Skin of body (tissue), 3 donors: ENCODE measurements at places on chromosomes 7 and 10.

- no peak for DNase-seq
These were observed 12.4 kb downstream of the HIBADH start for GRCh38 chr7:27650283-27650682.

- no peak for DNase-seq
These were observed 24.5 kb upstream of the OR13A1 start for GRCh38 chr10:45339894-45340293.

DNA sequence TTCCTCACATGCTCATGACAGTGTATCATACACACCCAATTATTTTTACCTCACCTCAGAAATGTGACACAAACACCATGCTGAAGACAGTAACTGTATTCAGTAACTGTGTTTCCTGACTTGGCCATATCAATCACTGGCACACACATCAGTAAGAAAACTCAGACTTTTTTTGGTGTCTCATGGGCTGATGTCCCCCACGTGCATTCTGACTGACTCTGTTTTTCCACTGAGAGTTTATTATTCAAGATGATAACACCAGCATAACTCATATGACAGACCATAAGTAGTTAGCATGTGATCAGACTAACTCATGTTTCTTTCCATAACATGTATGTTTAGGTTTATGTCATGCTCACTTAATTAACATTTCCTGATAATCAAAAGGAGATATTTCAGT is 124.8 kb downstream of the CD36 start:
- no peak for DNase-seq

DNA sequence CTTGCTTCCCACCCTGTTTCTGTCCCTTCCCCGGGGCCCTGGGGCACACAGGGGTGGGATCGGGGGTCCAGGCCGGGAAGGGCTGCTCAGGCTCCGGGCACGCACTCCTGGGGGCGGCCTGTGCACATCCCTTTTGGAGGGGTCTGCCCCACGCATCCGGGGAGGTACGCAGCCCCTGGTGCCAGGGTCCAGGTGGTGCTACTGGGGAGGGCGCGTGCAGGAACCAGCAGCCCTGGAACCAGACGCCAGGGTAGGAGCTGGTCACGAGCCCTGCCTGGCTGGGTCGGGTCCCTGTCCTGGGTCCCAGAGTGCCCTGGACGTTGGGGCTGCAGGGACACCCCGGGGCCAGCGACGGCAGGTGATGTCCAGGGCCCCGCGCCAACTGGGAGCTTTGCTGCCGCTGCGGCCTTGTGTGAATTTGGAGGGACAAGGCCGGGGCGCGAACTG is 53.4 kb downstream of the GLRX3 start:
- no peak for DNase-seq

DNA sequence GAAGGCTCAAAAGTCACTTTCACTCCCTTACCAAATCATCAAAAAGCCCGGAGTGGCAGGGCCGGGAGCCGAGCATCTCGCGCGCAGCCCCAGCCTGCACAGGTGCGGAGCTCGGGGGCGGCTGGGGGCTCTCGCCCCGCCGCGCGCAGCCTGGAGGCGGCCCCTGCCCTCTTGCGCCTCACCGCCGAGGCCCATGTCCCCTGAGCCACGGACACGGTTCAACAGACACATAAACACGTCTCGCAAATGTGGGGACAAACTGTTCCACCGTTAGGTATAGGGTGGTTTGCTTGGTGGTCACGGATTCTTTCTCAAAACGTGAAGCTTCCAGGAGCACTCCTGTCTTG is 700 bp downstream of the GSAP start:
- DNase-seq, result no peak

GRCh38 chr10:86635402-86635801 is 18.9 kb upstream of the OPN4 start:
- DNase-seq, result no peak

DNA sequence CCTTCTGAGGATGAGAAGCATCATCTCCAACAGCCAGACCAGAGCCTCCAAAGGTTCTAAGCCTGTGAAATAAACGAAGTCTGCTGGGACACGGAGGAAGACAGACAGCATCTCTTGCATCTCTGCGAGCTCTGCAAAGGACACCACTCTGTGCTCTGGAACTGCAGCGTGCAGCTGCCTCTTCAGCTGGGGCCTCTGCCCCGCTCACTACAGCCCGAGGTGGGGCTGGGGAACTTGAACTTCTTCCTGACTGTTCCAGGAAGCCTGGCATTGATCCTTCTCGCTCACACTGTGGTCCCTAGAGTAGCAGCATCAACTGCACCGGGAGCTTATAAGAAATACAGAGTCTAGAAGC is 163.3 kb downstream of the USP6NL start:
- no peak for DNase-seq

GRCh38 chr10:103282961-103283360 is 6.0 kb downstream of the INA start:
- no peak for DNase-seq

DNA sequence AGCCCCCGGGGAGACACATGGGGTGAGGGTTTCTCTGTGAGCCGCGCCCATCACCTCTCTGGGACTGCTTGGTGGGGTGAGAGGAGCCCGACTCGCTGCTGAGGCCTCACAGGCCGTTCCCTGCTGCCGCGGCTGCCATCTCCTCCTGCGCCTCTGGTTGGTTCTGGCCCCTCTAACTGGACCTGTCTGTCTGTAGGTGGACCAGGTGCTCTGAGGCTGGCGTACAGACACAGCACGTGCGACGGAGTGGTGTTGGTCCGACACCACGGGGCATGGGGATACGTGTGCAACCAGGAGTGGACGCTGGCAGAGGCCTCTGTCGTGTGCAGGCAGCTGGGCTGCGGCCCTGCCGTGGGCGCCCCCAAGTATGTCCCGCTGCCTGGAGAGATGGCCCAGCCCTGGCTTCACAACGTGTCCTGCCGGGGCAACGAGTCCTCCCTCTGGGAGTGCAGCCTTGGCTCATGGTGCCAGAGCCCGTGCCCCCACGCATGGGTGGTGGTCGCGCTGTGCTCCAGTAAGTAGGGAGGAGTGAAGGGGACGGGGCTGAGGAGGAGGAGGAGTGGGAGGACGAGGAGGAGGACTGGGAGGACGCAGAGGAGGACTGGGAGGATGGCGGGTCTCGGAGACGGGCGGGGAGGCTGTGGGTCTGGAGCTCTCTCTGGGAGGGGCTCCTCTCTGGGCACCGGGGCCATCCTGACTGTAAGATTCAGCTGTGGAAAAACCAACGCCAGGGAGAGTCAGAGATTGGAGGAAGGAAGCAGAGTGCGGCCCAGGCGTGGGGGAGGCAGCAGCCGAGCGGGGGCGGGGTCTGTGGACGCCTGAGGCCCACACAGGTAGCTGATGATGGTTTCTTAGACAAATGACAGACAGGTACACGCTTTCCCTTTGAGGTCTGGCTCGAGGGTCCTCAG is 2.6 kb downstream of the SCART1 start:
- no peak for DNase-seq

DNA sequence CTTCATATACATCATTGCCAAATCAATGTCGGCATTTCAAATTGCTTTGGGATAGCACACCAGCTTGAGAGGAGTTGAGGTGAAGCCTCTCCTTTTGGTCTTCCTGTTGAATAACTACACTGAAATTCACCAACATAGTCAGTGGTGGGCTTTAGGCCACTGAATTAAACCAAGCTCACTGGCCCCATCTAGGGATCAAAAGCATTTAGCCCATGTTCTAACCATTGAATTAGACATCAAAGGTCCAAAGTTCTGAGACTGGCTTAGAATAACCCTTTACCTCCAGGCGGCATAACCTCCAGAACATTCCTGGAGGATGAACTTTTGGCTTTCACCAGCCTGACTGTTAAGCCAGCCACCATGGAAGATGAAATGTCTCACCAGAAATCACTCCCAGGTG is 54.6 kb downstream of the BPGM start:
- DNase-seq, result no peak

DNA sequence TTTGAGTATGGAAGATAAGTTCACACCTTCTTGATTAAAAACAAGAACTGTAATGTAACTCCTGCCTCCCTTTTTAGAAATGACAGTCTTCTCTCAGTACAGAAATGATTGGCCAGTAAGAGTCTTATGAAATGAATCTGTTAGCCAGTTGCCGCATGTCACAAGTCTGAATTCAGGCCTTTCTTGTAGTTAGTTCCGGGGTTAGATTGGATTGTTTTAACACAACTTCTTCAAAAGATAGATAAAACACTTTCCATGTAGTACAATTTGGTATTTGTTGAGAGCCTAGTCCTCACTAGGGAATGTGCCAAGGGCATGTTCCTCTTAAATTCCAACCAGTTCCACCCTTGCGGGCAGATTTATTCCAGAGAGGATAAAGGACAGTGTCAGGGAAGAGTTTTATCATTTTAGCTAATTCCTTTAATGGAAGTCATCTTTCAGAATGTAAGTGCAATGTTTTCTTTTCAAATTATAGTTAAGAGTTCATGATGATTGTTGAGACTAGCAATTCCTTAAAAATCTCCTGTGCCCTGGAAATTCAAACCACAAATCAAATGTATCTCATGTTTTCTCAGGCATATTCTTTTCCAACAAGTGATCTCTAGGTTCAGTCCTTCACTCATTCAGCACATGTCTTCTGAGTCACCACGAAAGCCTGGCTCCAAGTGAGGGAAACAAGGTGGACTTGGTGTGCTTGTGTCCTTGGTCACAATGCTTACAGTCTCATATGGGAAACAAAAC is 4.1 kb downstream of the FHIP2A start:
- no peak for DNase-seq

GRCh38 chr10:94673614-94674321 is 9.8 kb upstream of the CYP2C18 start:
- no peak for DNase-seq

DNA sequence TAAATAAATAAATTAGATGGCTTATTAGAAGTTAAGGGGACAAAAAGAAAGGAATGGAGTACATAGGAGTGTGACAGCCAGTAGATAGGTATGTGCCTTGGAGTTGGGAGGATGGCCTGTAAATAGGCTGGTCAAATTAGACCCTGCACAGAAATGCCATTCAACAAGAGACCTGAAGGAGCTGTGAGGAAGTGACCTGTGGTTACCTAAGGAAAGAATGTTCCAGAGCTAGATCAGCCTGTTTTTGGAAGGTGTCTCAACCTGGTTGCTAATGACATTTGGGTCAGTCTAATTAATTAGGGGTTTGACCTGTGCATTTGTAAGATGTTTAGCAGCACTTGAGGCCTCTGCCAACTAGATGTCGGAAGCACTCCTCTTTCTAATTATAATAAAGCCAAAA is 315.3 kb upstream of the PLXDC2 start:
- DNase-seq, result no peak

DNA sequence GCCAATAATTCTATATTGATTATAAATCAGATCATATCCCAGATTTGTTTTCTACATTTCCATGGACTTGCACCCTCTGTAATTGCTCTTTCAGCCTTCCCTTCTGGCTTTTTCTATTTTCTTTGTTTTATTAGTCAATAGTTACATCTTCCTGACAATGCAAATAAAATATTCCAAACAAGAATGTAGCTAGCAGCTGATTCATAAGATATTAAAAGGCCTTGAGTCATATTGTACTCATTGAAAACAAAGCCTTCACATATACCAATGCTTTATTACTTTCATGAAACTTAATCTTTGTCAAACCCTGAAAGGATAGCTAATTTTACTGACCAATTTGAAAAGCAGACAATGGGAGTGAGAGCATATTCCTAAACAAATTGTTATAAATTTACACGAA is 10.7 kb upstream of the SFMBT2 start:
- DNase-seq, result no peak

DNA sequence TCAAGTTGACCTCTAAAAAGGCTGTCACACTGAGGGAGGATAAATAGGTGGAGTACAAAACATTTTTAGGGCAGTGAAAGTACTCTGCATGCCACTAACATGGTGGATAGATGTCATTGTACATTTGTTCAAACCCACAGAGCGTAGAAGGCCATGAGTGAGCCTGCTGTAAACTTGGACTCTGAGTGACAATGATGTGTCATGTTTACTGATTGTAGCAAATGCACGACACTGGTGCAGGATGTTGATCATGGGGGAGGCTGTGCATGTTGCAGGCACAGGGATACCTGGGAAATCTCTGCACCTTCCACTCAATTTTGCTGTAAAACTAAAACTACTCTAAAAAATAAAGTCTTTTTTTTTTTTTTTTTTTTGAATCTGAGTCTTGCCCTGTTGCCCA is 52.5 kb upstream of the GRID1 start:
- DNase-seq, result no peak

- no peak for DNase-seq
These were observed 487.8 kb downstream of the ZNF33B start for GRCh38 chr10:42150428-42151061.

GRCh38 chr10:44908066-44908749 is 2.9 kb upstream of the TMEM72 start:
- DNase-seq, result no peak

DNA sequence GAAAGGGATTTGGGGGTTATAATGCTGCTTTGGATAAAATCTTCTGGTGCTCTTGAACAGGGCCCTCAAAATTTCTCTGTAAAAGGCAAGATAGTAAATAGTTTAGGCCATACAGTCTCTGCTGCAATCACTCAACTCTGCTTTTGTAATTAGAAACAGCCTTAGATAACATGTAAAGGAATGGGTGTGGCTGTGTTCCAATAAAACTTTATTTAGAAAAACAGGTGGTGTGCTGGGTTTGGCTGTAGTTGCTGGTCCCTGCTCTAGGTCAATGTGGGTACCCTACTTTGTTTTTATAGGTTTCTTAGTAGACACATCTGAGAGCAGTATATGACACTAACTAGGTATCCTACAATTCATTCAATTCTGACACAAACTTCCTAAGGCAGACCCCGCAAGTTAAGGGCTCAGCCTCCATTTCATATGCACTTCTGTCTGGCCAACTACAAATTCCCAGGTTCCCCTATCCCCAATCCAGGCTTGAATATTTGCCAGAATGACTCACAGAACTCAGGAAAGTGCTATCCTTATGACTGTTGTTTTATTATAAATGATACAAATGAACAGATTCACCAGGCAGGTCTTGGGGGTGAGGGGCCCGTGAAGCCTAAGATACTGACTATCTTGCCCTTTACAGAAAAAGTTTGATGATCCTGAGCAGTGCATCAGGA is 349.9 kb downstream of the RPS24 start:
- DNase-seq, result no peak

DNA sequence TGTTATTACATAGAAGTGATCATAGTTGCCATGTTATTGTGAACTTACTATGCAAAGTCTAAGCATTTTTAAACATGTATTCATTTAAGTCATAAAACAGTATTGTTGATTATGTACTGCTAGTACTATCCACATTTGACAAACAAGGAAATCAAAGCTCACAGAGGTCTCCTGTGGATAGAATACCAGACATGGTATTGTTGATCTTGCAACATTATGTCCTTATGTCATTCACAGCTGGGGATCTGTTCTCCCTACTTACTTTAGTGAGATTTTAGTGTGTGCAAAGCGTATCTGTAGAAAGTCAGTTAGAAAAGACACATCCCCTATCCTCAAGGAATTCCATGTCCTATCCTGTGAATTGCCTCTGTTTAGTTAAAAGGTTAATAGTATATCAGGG is 106.1 kb downstream of the SND1 start:
- no peak for DNase-seq
